Activated T-cell treated with anti-CD3 and anti-CD28 coated beads, Interleukin-2, amount 50 U/mL, for 48 hours (primary cell): ENCODE measurements at places on chromosomes 4 and X.

DNA sequence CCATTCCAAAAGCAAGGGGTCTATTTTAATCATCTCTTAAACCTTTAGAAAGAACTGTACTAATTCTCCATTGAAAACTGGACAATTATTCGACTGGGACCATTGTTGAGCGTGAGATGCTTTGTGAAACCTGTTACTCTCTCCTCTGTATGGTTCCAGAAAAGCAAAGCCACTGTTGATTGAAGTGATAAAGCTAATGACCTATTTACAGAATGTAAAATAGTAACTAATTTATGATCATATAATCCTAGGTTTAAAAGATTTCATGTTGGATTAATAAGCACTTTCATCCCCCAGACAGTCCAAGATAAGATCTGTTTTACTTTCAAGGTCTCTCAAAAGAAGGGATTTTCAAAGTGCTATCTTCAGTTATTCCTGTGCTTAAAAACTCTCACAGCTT, 614.5 kb downstream of the TMA16 start:
- no peak for DNase-seq

DNA sequence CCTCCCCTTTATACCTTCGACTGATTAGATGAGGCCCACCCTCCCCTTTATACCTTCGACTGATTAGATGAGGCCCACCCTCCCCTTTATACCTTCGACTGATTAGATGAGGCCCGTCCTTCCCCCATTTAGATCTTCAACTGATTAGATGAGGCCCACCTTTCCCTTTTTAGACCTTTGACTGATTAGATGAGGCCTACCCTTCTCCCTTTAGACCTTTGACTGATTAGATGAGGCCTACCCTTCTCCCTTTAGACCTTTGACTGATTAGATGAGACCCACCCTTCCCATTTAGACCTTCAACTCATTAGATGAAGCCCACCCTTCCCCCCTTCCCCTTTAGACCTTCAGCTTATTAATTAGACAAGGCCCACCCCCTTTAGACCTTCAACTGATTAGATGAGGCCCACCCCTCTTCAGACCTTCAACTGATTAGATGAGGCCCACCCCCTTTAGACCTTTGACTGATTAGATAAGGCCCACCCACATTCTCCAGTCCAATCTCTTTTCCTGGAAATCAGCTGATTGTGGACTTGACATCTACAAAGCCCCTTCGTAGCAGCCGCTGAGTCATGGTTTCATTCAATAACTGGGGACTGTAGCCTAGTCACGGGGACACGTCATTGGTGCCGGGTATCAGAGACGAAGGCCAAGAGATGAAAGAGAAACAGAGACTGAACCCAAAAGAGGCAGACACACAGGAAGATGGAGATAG, 28.8 kb upstream of the IL3RA start:
- DNase-seq = no peak

- DNase-seq = peak; percentile 37
These were observed 900 bp upstream of the MTMR1 start for GRCh38 chrX:150692296-150692695.

GRCh38 chr4:19381068-19381467, 870.6 kb upstream of the SLIT2 start:
- DNase-seq = no peak

DNA sequence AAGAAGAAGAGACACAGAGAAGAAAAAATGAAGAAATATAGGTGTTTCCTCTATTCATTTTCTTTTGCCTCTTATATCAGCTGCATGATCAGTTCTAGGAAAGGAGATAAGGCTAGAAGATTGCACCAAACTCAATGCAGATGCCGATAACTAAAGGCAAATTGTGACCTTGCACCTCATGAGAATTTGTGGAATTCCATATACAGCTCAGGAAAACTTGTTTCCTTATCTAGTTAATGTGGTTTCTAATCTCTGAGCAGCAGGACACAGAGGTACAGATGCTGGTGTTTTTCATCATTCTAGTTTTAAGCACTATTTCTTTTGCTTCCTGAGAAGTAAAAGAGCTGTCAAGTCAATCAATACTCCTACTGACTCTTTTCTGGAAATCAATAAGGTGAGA, 104.6 kb upstream of the NWD2 start:
- DNase-seq = no peak

- no peak for DNase-seq
These were observed 106.2 kb downstream of the SYTL5 start for GRCh38 chrX:38112566-38112965.

GRCh38 chr4:180219080-180219479, 2024.1 kb upstream of the TENM3 start:
- DNase-seq = no peak

GRCh38 chr4:107736037-107736436, 16.0 kb upstream of the PAPSS1 start:
- no peak for DNase-seq

- DNase-seq = peak; percentile 53
These were observed 5.1 kb upstream of the TNIP2 start for GRCh38 chr4:2761035-2761923.

DNA sequence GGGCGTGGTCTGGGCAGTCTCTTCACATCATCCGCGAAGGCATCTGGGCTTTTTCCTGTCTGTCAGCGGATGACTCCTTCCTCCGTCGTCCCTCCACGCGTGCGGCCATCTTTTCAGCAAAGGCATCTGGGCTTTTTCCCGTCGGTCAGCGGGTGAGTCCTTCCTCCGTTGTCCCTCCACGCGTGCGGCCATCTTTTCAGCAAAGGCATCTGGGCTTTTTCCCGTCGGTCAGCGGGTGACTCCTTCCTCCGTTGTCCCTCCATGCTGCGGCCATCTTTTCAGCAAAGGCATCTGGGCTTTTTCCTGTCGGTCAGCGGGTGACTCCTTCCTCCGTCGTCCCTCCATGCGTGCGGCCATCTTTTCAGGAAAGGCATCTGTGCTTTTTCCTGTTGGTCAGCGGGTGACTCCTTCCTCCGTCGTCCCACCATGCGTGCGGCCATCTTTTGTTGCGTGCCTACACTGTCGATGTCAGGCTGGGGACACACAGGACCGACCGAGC, 12.3 kb upstream of the TMEM271 start:
- no peak for DNase-seq

DNA sequence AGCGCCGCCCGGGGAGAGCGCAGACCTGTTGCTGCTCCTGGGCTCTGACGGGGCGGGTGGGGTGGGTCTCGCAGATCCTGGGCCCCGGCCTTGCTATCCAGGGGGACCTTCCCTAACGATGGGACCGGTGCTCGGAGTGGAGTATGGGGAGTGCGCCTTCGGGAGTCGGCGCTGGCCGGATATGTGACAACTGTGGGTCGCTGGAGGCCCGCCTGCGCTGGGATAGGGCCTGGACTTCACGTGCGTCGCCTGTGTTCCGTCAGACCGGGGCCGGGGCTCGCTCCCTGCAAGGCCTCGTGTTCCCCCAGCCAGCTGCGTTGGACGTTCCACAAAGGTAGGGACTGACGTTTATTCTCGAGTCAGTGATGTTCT, 1.3 kb downstream of the TBL1X start:
- peak; percentile 43 for DNase-seq

- DNase-seq = no peak
These were observed 6.0 kb downstream of the SEL1L3 start for GRCh38 chr4:25856756-25857155.

- DNase-seq = no peak
These were observed 95.3 kb downstream of the AREG start for GRCh38 chr4:74540193-74540592.

DNA sequence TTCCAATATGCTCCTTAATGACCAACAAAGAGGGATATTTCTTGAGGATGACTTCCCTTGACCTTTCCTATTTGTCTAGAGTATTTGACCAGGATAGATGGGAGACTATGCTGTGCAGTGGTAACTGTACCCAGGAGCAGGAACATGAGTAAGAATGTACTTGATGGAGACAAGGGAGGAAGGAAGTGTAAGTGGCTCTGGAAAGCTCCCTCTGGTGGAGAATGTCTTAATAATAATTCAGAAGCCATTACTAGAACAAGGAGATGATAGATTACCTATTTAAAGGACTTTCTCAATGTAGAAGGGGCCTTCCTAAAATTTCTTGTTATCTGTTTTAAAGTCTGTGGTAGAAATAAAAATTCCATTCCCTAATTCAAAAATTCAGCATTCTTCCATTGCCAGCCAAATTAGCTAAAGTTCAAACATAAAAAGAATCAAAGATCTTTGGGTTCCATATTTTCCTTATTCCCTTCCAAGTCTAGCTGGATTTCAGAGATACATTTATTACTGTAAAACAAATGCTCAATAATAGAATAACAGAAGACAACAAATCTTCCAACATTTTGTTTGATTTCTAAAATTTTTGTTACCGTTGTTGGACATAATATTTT, 83.8 kb downstream of the GRID2 start:
- no peak for DNase-seq

DNA sequence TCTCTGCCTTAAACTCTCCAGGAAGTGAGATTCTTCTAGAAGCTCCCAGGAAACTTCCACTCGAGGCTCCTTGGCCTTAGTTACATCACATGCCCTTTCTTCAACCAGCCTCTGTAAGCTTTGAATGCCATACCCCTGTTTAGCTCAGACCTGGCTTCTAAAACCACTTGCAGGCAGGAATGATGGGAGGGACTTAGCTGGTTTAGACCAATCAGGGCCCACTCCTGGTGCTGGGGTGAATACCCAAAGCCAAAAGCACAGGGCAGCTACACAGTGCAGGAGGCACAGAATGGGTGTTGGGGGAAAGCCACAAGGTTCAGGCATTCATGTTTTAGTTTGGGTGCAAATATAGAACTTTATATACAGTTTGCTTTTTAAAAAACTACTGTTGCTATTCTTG, 296.2 kb downstream of the FRMPD4 start:
- no peak for DNase-seq

- no peak for DNase-seq
These were observed 56.3 kb upstream of the ATP6AP2 start for GRCh38 chrX:40524423-40524822.

GRCh38 chr4:140615451-140615850, 46.7 kb upstream of the UCP1 start:
- DNase-seq = no peak

DNA sequence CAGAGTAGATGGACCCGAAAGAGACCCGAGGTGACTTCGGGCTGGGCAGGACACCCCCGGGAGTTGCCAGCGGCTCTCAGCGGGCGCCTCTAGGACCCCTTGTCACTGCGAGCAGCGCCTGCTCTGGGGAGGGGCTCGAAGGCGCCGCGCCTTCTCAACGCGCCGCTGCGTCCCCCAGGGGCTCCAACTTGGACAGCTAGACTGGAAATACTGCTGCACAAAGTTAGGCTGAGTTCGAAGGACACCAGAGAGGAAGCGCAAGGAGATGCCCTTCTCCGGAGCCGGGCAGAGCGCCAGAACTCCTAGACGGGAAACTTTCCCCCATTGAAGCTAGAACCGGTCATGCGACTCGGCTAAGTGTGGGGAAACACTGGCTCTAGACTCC, 493 bp upstream of the KCNIP4 start:
- DNase-seq = no peak
